Stimulated activated CD4-positive, alpha-beta T cell treated with anti-CD3 and anti-CD28 coated beads, Interleukin-12 subunit alpha, Interleukin-12 subunit beta, amount 100 ng/mL, for 48 hours (primary cell): ENCODE measurements at places on chromosomes 12 and 14.
A peak's percentile ranks its signal among the peaks of the same experiment; 100 is the strongest.

GRCh38 chr12:49021292-49021915, 2.8 kb upstream of the PRKAG1 start:
- DNase-seq: no peak

GRCh38 chr14:52079239-52079959, 10.5 kb upstream of the NID2 start:
- DNase-seq: no peak

DNA sequence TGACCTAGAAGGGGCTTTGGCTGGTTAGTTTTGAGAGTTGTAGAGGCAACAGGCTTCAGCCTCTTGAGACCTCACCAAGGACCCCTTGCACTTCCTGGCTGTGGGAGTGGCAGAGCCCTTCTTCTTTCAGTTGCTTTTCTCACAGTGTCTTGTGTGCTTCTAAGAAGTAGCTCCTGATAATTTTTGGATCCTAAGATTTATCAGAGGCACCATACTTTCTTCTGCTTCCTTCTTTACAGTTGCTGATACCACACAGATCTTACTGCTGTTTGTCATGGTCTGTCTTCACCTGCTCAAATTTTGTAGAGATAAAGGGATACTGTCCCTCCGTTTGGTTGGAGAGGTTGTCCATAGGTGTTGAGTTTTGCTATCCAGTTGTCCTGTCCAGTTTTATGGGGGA, 33.8 kb downstream of the VRK1 start:
- DNase-seq: no peak

- DNase-seq: no peak
Measured at GRCh38 chr14:96739200-96739910, 57.8 kb upstream of the VRK1 start.

DNA sequence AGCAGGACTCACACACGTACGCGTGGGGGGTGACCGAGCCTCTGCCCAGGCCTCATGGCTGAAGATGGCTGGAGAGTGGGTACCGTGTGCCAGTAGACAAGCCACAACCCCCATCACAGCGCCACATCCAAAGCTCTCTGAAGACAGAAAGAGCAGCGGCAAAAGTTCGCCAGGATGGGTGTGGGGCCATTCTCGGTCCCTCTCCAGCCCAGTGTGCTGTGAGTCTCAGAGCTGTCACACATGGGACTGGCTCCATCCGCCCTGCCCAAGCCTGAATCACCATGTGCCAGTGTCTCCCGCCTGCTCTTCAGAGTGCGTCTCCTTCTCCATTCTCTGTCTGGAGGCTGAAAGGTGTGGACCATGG, 5.7 kb downstream of the TMEM179 start:
- no peak for DNase-seq

- no peak for DNase-seq
Measured at GRCh38 chr14:23446291-23446851, 10.9 kb upstream of the MYH7 start.

GRCh38 chr12:116164250-116165035, 113.0 kb downstream of the MED13L start:
- DNase-seq: no peak

DNA sequence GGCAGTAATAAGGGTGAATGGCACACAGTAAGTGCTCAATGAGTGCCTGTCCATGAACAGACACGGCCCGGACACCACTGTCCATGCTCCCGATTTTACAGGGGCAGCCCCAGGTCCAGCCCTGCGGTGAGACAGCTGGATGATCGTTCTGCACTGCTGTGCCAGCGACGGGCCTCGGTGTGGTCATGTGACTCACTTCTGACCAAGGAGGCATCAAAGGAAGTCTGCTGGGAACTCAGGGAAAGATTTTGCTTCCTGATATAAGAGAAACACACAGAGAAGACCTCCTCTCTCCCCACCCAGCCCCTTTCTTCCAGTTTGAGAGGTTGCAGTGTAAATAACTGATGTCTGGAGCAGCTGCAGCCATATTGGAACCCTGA, 126.6 kb downstream of the SCARB1 start:
- DNase-seq: no peak

DNA sequence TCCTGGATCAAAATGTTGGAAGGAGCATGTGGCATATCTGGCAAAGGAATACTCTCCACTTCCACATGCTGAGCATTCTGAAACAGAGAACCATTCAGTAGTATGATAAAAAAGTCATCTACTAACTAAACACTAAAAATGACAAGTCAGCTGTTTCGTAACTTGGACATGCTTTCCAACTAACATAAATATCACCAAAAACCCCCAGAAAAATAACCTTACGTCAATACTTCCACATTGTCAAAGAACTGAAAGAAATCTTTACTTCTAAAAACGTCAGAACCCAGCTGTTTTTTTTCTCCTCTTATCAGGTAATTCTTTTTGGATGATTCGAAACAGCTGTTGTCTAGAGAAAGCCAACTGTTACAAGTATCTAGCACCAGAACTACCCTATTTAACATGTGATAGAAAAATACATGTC, 8.2 kb downstream of the WBP11 start:
- no peak for DNase-seq

- no peak for DNase-seq
Measured at GRCh38 chr14:63857466-63858030, 4.7 kb downstream of the SYNE2 start.

- no peak for DNase-seq
Measured at GRCh38 chr14:61026526-61026925, 45.5 kb downstream of the SLC38A6 start.

GRCh38 chr14:66254038-66254437, 232.1 kb upstream of the CCDC196 start:
- DNase-seq: no peak

DNA sequence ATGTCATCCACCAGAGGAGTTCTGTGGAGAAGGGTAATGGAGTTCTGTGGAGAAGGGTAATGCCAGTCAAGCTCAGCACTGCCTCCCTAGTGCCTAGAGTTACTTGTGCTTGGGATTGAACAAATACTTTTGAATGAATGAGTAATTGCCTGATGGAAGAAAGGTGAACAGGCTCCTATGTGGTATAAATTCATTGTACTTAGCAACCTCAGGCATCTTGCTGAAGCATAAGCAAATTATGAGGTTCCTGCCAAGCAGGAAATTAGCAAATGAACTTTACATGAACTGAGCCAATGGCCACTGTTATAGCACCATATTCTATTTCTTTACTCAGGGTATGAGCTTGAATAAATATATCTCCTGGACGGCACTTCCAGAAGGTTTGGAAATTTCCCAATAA, 1047.2 kb downstream of the SLC6A15 start:
- DNase-seq: no peak

GRCh38 chr12:76633415-76633814, 73.8 kb upstream of the OSBPL8 start:
- no peak for DNase-seq

DNA sequence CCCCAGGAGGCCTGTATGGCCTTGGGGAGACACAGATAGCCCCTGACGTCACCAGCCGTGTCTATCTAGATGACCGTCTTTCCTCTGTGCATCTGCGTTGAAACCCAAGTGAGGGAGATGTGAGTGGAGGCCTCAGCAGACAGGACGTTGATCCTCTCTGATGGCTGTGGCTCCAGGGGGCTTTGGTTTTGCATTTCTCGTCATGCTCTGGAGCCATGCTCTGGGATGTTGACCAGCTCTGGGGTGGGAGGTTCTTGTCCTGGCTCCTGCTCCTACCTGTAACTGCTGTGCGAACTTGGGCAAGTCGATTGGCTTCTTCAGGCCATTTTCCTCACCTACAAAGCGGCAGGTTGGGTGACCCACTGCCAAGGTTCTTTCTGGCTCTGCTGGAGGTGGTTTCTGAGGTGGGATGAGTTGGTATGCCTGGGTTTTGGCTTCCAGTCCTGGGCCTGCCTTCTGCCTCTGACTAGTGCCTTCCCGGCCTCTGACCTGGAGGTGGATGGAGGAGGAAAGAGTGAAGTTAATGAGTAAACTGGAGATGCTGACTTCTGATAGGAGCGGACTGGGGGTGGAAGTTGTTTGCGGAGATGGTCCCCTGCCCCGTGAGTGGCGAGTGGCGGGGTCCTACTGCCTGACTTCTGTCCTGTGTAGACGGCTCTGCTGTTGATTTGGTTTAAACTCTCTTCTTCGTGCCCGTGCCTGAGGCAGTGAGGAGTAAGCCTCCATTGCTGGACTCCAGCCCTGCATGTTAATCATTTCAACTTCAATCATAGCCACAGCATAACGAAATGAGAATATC, 8.4 kb downstream of the TSPAN9 start:
- no peak for DNase-seq

- DNase-seq: no peak
Measured at GRCh38 chr14:51285120-51285519, 45.1 kb downstream of the TMX1 start.

DNA sequence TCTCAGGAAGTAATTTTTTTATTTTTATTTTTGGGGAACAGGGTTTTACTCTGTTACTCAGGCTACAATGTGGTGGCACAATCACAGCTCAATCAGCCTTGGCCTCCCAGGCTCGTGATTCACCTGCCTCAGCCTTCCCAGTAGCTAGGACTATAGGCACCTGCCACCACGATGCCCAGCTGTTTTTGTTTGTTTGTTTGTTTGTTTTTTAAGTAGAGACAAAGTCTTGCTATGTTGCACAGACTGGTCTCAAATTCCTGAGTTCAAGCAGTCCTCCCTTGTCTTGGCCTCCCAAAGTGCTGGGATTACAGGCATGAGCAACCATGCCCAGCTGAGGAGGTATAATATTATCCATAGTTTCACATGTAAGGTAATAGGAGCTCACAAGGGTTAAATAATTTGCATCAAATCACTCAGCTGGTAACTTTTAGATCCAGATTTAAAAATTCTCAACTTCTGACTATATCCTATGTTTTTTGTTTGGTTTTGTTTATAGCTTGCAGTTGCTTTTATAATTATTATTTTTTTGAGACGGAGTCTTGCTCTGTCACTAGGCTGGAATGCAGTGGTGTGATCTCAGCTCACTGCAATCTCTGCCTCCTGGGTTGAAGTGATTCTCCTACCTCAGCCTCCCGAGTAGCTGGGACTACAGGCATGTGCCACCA, 629.3 kb downstream of the DIO2 start:
- DNase-seq: no peak

GRCh38 chr12:97292588-97292987, 170.0 kb upstream of the RMST start:
- no peak for DNase-seq

DNA sequence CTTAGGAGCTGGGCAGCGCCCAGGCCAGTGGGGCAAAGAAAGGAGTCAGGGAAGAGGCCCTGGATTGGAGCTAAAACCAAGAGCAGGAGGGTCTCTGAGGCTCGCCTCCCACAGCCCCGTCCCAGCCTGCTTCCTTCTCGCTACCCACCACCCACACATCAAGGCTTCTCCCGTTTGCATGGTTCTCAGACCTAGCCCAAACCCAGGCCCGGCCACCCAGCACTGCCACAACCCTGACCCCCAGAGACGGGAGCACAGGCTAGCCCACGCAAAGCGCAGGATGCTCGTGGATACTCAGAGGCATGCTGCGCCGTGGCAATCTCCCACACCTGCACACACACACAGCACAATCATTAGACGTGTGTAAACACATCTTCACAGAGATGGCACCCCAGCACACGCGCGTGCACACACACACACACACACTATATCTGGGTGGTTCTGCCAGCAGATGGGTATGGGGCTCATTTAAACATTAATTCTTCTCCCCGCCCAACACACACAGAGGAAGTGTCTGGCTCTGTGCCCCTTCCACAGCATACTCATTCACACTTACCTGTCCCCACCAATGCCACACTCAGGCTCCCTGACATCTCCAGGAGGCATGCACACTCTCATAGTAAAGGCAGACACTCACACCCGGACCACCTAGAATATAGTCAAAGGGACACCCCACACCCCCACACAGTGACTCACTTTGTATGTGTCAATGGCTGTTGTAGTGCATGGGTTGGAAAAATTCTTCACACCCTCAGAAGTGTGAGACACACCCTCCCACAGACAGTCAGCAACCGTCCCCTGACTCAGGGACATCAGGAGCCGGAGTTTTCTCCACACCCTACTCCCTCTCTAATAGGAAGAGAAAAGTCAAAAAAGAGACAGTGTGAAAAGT, 1.1 kb downstream of the CARMIL3 start:
- DNase-seq: peak; percentile 34

DNA sequence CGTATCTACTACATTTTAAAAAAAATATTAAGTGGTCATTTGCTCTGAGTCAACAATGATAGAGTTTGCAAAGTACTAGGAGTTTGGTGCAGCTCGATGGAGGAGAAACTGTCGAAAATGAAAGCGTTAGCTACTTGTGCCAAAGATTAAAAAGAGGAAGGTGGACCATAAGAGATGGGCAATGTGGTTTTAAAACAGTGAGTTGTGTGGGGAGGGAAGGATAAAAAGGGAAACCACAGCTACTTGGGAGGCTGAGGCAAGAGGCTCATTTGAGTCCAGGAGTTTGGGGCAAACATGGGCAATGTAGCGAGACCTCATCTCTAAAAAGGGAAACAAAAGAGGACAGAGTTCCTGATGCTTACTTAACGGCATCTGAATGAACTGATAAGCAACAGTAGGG, 18.2 kb upstream of the STRAP start:
- DNase-seq: no peak

DNA sequence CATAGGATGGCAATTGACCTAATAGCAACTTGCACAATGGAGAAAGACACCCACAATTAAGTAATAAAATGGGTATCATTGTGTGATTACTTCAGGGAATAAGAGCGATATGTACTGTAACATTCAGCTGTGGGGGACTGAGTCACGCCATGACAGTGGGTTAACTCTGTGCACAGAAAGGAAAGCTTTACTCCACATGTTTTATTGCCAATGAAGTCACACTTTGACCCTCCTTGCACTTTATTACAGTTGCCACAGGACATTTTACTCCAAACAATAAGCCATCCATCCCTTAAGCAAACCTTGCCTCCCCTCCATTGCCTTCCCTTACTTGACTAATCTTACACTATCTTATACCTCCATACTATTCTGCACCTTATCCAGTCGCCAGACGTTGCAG, 403.1 kb downstream of the VRK1 start:
- no peak for DNase-seq

GRCh38 chr14:87492561-87492960, 500.4 kb downstream of the GALC start:
- no peak for DNase-seq

- no peak for DNase-seq
Measured at GRCh38 chr12:92414170-92415070, 268.8 kb upstream of the BTG1 start.

DNA sequence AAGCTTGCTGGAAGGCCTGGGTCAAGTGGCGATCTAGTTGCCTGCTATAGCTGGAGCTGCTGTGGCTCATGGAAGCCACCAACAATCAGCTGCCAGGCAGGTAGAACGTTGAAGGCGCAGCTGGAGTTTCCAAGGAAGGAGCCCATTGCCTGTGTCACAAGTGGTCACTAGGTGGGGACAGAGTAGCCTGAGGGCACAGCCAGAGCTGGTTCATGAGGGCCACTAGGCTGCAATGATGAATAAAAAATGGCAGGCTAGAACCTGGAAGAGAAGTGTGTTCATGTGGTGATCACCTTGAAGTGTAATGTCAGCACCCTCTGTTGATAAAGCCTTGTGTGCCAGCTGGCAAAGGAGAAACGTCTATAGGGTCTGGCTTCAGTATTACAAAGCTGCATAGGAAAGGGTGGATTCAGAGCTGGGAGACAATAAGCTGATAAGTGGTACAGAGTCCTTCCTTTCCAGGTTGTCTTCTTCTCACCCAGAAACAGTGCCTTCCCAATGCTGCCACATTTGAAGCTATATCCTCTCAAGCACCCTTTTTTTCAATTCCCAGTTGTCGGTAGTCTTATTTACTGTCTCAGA, 165.8 kb downstream of the EMP1 start:
- DNase-seq: peak; percentile 23

- DNase-seq: no peak
Measured at GRCh38 chr14:93231129-93231979, 24.3 kb downstream of the UBR7 start.
